Right ventricle myocardium superior (tissue), 1 donor: ENCODE measurements at places on chromosomes 12 and 14. TPM values are rescaled to one million over a fixed set of nuclear protein-coding genes. Genes with fewer than 3 reads are reported as not detected.

Gene STON2
- 12.0 TPM for total RNA-seq

Gene LAG3
- 0.22 TPM for total RNA-seq

Gene SCN8A
- 0.13 TPM for total RNA-seq

Gene GPR135
- 1.4 TPM for total RNA-seq

Gene TGM1
- total RNA-seq: 1.1 TPM

Gene CCDC177
- not detected for total RNA-seq

Gene OVCH1
- total RNA-seq: not detected

Gene OTOGL
- total RNA-seq: 0.19 TPM

Gene KRT83
- total RNA-seq: not detected

Gene SDS
- total RNA-seq: not detected

Gene LRRIQ1
- 0.22 TPM for total RNA-seq

Gene GUCY2C
- not detected for total RNA-seq

Gene CMKLR1
- total RNA-seq: 7.2 TPM

Gene ATF7IP
- total RNA-seq: 52.7 TPM

Gene A2ML1
- not detected for total RNA-seq

Gene CCDC198
- not detected for total RNA-seq

Gene MYH6
- 4,934 TPM for total RNA-seq

Gene ZC2HC1C
- 11.3 TPM for total RNA-seq

Gene GLT8D2
- total RNA-seq: 6.1 TPM

Gene MYH7
- 11,793 TPM for total RNA-seq

Gene PLBD1
- 23.8 TPM for total RNA-seq

Gene PPP1R1A
- 192 TPM for total RNA-seq

Gene TRPV4
- total RNA-seq: 0.35 TPM

Gene PLCZ1
- not detected for total RNA-seq

Gene CHURC1
- total RNA-seq: 107 TPM

Gene SERPINA1
- 5.0 TPM for total RNA-seq

Gene LTB4R
- 1.8 TPM for total RNA-seq

Gene PIANP
- total RNA-seq: 0.35 TPM

Gene DPPA3
- total RNA-seq: not detected

Gene TAS2R7
- not detected for total RNA-seq

Gene IFNG-AS1
- total RNA-seq: not detected
